ENCODE measurements at places on chromosomes 16 and 17.

GRCh38 chr16:11308493-11309283 lies 27.6 kb upstream of the PRM1 start:
- DNase-seq, result no peak

DNA sequence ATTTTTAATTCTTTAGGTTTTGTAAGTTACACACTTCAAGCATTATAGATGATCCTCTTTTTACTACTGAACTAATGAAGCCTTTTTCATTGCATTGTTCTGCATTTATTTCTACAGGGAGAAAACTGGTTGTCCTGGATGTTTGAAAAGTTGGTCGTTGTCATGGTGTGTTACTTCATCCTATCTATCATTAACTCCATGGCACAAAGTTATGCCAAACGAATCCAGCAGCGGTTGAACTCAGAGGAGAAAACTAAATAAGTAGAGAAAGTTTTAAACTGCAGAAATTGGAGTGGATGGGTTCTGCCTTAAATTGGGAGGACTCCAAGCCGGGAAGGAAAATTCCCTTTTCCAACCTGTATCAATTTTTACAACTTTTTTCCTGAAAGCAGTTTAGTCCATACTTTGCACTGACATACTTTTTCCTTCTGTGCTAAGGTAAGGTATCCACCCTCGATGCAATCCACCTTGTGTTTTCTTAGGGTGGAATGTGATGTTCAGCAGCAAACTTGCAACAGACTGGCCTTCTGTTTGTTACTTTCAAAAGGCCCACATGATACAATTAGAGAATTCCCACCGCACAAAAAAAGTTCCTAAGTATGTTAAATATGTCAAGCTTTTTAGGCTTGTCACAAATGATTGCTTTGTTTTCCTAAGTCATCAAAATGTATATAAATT lies 53.0 kb downstream of the TUBD1 start:
- no peak for DNase-seq

DNA sequence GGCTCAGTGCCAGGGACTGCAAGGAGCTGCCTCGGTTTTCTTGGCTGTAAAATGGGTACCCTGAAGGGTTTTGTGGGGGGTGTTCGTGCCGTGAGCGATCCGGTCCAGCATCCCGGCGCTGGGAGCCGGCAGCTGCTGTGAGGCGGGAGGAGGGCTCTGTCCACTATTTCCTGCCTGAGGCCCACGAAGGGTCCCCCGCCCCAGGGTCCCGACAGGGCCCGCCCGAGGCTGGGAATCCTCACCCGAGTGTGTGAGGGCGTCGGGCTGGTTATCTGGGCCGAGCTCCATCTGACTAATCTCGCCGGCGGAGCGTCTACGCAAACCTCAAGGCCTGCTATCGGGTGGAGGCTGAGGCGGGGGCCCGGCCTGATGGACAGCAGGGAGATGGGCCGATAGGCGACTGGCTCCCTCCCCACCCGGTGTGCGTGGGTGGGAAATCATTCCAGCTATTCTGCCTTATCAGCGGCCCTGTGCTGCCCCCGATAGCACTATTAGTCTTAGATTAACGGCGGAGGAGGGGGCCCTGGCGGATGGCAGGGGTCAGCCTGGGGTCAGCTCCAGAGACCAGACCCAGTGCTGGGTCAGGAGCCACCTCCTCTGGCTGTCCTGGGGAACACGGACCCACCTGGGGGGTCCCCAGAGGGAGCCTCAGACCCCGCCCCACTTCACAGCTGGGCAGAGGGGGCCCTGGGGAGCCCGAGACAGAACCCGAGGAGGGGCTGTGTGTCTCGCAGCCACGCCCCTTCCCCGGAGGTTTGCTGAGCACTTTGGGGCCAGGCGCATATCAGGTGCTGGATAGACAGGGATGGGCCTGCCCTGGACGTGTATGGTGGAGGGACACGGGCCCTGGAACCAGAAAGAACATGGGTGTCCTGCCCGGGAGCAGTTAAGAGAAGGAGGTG lies 44.7 kb downstream of the ZFPM1 start:
- peak; percentile 89 for DNase-seq

- DNase-seq, result peak; percentile 88
These were observed 11.4 kb downstream of the C16orf95 start for GRCh38 chr16:87305505-87306391.

GRCh38 chr16:70526403-70526802 lies 2.8 kb downstream of the SF3B3 start:
- no peak for DNase-seq

DNA sequence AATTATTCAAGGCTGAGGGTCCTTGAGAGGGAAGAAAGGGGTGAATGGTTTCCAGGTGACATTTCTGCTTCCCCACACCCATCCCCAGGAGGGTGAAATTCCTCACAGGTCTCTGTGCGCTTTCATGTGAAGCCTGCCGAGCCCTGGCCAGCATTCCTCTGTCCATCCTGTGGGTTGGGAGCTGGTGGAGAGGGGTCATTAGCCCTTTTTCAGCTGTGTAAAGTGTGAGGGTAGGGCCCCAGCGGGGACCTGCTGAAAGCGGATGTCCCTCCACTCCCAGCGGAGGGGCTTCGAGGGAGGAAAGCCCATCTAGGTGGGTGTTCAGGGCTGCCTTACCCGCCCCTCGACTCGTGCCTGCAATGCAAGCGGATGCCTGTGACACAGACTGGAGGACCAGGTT lies 53.3 kb upstream of the DLX4 start:
- no peak for DNase-seq
